Cerebellum (tissue), 4 donors: ENCODE measurements at places on chromosomes 6 and 20.

DNA sequence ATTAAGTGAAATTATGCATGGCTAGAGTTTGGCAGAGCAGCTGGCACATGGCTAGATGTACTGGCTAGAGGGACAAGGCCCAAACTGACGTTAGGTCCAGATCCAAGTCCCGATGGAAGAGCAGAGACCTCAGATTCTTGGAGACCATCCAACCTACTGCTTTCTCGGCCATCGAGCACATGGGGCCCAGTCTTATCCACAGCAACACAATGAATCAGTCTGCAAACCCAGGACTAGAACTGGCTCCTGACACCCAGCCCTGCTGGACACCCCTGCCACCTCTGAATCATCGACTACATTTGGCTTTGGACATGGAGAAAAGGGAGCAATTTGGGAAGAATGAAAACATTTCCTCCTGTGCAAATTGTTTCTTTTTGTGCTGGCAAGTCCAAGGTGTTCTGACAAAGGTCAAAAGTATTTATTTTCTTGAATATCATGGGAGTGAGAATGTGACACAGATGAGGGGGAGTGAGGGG is 23.9 kb upstream of the YWHAB start:
- peak; percentile 34 for DNase-seq

DNA sequence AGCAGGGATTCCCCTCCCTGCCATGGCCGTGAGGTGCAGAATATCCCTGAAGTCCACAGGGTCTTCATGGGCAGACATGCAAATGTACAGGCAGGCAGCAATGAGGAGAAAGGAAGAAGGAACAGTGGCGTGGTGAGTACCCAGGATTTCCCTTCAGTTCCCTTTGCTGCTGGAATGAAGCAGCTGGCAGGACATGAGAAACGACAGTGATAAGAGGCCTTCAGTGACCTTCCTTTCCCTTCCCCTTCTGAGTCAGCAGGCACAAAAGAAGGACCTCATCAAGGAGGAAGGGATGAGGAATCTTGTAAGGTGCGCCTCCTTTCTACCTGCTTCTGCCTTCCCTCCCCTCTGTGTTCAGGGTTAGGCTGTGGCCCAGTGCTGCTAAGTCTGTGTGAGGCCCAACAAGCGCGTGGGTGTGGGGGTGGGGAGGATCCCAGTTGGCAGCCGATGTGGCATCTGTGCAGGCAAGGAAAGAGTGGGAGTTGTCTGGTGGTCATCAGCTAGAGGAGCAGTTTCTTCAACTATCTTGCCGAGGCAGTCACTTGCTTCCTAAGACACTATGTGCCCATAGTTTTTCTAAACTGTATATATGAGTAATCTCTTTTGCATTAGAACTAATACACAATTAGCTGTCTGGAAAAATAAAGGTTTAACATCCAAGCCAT is 29.5 kb upstream of the FBXO9 start:
- DNase-seq: no peak

DNA sequence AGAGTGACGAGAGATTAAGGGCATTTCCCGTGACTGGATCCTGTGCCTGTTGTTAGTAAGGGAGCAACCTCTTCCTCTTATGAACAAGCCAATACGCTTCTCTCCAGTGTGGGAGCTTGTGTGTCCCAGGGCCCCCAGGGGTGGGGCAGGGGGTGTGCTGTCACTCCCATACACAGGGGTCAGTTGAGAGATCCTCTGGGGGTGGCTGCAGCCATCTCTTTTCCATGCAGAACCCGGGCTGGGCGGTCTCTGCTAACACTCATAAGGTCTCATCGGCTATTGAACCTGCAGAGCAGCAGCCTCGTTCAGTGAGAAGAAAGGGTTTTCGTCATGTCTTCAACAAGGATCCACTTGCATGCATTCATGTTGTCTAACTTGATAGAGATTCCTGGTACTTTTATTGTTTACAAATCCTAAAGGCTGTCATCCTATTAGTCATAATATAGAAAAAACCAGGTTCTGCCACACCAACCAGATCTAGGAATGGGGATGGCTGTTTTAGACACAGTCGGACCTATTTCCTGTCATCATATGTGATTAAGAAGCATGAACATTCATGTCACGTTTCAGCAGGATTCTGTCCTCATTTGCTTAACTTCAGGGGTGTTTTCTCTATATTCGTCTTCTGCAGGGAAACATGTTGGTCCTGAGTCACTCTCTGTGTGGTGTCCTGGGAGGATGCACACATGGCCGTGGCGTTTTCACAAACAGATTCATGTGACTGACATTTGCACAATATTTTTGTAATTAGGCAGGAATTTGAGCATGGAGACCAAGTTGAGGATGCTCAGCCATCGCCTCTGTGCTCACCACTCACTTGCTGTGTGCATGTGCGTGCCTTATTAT is 13.3 kb upstream of the THBS2 start:
- DNase-seq: no peak

DNA sequence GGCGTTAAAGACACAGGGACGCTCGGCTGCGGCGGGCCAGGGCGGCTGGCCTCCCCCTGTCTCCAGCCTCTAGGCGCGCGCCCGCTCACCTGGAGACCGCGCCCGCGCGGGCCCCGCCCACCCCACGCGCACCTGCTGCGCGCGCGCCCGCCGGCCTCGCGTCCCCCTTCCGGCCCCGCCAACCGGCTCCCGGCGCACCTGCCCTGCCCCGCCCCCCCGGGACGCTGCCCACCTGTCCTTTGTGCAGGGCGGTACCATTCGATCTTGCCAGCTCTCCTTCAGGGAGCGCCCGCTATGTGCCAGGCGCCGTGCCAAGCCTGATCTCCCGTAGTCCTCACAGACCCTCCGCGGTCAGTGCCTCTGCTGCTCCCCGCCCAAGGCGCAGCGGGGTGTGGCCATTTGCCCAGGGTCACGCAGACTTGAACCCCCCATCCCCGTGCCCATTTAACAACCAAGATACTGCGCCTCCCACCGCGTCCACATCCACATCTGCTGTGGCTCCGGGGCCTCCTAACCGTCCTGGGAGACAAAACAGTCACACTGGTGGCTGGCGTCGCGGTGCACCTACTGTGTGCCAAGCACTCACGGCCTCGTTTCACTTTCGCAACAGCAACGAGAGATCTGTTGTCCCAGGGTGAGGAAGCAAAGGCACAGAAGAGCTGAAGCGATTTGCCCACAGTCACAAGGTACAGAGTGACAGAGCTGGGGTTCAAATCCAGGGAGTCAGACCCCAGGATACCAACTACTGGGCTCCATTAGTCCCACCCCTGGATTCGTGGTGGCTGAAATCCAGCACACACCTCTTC is 48.1 kb downstream of the NOL4L start:
- DNase-seq: peak; percentile 74

- DNase-seq: no peak
Observed at GRCh38 chr6:106501960-106502371, 127.3 kb downstream of the RTN4IP1 start.

DNA sequence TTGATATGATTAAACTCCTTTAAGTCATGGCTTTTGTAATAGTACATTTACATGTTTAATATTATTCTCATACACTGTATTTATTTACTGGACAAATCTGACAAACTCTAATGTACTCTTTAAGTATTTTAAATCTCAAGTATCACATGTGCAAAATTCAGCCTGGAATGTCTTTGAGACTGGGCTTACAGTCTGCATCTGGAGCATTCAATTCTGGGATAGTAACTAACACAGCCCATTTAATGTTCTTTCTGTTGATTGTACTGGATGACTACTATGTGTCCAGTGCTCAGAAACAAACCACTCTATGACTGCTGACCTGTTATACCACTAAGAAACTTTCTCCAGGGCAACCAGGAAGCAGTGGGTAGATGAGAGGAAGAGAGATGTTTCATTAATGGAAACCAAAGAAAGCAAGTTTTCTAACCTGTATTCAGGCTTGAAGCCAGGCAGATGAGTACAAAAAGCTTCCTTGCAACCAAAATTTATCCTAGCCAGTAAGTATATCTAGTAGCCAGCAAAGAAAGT is 26.8 kb downstream of the FBXL4 start:
- DNase-seq: no peak
